ENCODE measurements at places on chromosomes 2 and 18.

GRCh38 chr2:151150331-151151320 lies 111.0 kb downstream of the RBM43 start:
- no peak for DNase-seq

- no peak for DNase-seq
These were observed 32.1 kb downstream of the ZFP36L2 start for GRCh38 chr2:43194121-43194869.

- DNase-seq, result no peak
These were observed 6.8 kb downstream of the MAT2A start for GRCh38 chr2:85545780-85546240.

- DNase-seq, result no peak
These were observed 90.9 kb upstream of the CERS6 start for GRCh38 chr2:168365094-168365621.

DNA sequence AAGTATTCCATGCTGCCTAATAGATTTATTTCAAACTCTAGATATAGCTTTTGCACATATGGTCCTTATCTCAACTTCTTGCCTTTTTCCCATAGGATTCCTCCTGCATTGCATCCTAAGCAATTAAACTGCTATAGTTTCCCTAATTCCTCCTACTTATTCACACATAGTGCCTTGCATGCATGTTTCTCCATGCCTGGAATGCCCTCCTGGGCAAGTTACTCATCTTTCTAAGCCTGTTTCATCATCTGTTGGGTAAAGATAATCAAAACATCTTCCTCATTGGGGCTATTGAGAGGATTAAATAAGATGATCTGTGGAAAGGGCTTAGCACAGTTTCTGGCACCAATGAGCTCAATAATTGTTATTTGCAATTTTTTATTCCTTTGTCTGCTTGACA lies 726.5 kb downstream of the SLC4A3 start:
- no peak for DNase-seq

DNA sequence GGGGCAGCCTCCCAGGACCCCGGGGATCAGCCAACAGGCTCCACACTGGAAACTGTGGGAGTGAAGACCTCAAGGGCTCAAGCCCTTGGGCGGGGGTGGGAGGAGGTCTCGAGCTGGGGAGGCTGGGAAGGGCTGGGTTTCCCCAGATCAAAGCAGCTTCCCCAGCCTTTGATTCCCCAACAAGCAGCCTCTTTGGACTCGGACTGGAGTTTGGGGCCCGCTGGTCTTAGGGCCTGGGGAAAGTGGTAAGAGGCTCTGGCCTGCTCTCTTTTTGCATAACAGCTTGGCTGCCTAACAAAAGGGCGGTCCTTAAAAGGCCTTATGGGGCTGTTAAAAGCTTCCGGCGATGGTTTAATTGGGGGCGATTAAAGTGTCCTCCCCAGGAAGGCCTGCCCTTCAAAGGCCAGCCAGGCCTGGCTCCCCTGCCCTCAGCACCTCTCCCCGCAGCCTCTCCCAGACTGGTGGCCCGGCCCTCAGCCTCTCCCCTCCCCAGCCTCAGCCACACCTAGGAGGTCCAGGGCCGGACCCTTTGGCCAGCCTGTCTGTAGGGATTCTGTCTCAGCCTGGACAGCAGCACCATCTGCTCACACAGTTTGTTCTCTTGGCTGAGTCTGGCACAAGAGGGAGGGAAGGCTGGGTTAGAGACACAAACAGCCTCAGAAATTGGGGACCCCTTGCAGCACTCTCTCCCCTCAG lies 39.6 kb downstream of the ZFP36L2 start:
- no peak for DNase-seq

GRCh38 chr2:39140322-39140847 lies 19.5 kb upstream of the SOS1 start:
- no peak for DNase-seq

DNA sequence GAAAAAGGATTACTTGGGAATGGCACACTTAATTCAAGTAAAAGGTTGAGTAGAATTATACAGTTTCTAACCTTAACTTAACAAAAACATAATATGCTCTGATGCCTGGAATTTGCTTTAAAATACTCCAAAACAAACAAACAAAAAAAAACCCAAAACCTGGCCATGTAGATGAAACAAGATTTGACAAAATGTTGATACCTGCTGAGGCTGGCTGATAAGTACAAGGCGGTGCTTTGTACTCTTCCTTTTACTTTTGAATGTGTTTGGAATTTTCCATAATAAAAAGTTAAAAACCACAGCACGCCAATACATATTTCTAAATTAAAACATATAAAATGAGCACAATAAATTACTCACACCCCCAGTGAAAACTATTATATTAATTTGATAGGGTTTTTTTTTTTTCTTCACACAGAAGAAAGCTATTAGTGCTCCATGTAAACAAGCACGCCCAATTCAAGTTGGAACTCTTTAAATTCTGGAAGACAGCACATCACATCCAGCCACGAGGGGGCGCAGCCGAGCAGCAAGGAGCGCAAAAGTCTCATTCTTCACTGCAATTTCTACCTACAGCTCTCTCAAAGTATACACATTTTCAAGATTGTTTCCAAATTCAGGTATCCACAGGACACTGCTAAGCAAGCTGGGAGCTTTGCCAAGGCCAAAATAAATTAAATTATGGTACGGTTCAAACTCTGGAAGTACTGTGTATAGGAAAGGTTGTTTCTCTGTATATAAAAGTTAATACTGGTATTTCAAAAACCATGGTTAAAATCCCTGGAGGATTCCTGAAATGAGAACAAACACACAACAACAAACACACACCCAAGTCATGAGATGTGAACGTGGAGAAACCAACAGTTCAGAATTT lies 7.5 kb downstream of the SERTAD2 start:
- DNase-seq, result peak; percentile 59

DNA sequence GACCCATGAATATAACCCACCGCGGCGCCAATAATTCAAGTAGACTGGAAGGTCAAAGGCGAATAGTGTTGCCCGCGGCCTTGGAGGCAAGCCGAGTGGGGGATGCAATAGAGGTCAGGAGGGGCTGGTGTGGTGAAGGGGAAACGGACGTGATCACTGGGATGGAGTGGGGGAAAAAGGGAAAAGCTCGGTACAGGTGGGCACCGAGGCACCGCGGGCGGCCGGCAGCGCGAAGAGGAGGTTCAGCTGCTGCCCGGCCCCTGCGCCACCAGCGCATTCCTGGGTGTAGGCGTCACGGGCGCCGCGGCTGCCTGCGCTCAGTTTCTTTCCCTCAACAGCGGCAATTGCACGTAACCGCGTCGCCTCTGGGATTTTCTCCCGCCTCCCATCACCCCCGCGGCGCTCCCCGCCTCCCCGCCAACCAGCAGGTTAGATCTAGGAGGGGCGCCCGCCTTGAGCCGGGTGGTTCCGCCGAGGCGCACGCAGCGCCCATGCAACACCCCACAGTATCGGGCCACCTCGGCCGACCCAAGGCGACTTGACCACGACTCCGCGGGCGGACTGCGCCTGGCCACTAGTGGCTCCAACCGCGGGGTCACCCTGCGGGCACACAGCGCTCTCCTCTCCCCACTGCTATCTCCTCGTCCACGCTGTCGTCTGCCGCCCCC lies 1.5 kb downstream of the RND3 start:
- no peak for DNase-seq

DNA sequence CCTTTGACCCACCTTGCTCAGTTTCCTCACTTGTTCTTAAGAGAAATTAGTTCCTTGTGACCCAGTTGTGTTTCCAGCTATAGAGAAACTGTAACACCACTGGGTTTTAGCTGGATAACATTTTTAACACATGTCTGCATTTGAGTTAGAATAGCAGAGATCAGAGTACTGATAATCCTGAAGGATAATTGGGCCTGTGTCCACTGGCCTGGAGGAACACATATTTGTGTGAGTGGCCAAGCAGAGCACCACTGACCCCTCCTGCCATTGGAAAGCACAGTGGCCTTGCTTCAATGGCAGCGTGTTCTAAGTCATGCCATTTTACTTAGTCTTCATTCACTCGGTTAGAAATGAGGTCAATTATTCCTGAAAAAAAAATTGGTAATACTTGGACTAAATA lies 42.6 kb downstream of the PKP4 start:
- DNase-seq, result no peak
